ENCODE measurements at places on chromosomes 1 and 21.

DNA sequence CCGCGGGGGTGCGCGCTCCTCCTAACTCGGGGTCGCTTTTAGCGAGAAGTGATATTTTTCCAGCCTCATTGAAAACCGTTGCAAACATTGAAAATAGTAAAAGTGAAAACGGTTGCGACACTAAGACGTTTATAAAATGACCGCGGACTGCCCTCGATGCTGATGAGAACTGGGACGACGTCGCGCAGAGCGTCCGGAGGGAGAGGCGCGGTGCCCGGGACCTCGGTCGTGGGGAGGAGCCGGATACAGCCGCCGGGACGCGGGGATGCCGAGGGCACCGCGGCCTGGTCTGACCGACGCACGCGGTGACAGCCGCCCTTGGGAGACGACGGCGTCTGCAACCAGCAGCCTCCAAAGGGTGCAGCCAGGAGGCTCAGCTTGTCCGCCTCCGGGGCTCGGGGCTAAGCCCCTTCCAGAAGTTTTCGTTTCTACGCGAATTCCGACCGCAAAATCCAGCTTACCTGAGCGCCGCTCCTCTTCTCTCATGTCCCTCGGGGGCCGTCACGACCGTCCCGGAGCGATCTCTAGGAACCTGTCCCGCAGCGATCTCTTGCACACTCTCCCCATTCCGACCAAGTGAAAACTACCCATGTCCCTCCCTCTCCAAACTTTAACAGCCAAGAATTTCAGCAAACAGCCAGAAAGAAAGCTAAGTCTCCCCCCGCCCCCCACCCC is 144.4 kb upstream of the ETS2 start:
- DNase-seq: no peak

DNA sequence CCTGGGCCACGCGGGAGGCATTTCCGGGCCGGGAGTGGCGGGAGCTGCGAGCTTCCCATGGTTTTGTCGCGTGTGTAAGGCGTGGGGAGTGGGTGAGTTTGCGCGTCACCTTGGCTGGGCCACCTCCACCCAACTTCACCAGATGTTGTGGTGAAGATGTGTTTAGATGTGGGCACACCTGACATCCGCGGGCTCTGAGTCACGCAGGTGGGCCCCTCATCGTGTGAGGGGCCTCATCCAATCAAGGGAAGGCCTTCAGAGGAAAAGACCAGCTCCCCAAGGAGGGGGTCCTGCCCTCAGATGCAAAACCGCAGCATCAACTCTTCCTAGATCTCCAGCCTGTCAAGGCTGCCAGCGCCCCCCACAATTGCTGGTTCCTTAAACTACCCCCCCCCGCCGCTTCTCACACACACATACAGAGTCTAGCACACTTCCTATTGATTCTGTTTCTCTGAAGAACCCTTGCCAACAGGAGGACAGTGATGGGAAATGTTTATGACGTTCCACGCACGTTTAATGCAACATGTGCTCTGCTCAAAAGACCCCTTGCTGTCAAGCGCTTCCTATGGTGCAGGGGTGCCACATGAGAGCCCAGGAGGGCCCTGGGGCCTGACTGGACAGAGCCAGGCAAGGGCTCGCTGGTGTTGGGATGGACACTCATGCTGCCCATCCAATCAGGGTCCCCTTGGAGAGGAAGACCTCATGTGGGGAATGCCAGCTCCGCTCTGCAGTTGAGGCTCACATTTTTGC is 11.9 kb downstream of the ACTRT2 start:
- DNase-seq: no peak

DNA sequence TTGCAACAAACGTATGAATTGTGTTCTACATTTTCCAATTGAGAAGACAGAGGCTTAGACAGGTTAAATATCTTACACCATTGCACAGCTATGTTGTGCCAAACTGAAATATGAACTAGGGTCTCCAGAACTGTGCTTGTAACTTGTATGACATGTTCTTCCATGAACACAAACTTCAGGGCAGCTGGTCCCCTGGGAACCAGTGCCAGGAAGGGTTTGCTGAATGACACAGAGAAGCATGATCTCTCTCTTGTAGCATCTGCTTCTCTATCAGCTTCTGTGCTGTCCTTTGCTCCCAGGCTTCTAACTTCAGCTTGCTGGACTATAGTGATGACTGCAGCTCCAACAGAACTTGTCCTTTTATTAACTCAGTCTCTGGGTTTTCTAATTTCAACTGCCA is 385.5 kb downstream of the SIPA1L2 start:
- no peak for DNase-seq

DNA sequence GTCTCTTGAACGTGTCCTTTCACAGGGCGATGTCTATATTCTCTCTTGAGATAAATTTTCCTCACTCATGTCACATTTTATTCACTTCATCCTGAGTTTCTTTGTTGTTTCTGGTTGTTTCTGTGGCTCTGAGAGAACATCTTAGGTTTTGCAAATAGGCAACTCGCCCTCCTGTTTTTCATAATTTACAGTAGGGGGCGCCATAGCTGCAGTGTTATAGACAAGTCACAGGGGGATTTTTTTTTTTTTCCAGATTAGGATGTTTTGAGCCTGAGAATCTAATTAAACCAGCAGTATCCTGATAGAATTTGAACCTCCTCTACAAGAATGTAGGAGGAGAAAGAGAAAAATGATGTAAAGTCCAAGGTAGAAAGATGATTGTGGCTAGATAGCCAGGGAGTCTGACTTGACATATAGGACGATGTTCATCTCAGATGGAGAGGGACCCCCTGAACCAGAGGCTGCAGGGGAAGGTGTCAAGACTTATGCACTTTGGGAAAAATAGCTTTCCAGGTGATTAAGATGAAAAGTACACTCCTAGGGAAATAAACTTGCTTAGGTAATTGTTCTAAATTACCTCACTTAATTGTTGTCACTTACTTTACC is 76.3 kb downstream of the ZP4 start:
- no peak for DNase-seq

- DNase-seq: no peak
These were observed 92.9 kb downstream of the PIGK start for GRCh38 chr1:77126307-77126706.

All from activated CD4-positive, CD25-positive, alpha-beta regulatory T cell (primary cell).